ENCODE measurements at places on chromosomes 11 and 22. TPM values are rescaled to one million over a fixed set of nuclear protein-coding genes. Genes with fewer than 3 reads are reported as not detected.

DNA sequence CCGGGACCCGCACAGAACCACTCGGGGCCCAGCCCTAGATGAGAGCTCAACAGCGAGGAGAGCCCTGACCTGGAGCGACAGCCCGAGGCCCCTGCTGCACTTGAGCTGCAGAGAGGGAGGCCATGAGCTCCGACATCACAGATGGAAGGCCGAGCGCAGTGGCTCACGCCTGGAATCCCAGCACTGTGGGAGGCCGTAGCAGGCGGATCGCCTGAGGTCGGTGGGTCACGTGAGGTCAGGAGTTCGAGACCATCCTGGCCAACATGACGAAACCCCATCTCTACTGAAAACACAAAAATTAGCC is 13.8 kb upstream of the BRSK2 start:
- DNase-seq: no peak

DNA sequence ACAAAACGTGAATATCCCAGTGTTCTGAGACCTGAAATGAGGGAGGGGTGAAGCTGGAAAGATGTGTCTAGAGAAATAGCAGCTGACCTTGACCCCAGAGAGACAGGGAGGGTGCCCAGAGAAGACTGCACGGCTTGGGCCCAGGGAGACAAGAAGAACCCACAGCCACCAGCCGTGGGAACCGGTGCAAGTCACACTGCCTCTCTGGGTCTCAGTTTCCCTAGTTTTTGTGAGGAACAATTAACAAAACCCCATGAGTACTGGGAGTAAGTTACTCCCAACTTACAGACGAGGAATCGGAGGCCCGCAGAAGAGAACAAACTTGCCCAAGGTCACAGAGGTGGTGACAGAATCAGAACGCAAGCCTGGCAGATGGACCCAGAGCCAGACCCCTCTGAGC is 19.2 kb downstream of the TNKS1BP1 start:
- DNase-seq: no peak

LRP4 gene
- 0.40 TPM for total RNA-seq

GRCh38 chr11:123065621-123066020 is 3.7 kb upstream of the HSPA8 start:
- no peak for DNase-seq

GRCh38 chr11:46235777-46236688 is 41.4 kb upstream of the CREB3L1 start:
- DNase-seq: no peak

- DNase-seq: no peak
Measured at GRCh38 chr11:62863687-62864335, 16.9 kb upstream of the SLC3A2 start.

DNA sequence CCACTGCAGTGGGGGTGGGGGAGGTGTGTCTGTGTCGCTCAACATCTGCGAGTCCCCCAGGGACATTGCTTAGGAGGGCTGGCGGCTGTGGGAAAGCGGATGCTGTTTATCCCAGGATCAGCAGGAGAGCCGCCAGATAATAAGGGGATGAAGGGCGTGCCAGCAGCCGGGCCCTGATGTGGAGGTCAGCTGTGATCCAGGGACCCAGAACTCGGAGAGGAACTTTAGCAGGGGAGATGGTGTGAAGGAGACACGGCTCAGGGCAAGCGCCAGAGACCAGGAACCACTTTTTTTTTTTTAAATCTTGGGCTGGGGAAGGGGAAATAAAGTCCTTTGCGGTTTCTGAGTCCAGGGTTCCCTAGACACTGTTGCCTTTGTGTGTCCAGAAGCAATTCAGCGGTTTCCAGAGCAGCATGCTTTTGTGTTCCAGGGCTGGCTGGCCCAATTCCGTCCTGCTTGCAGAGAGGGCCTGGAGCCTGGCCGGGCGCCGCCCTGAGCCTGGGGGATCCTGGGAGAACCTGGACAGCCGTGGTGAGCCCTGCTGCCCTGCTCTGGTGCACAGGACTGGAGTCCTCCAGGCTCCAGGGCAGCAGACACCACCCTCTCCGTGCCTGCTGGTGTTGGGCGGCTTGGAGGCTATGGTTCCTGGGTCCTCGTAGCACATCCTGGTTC is at the start of gene GRAMD4:
Gene GRAMD4, plus strand, starts transcription at position 557 of the 672 bp plus-strand sequence. CDS start 6,414 bp downstream, outside the sequence.
- DNase-seq: no peak
